ENCODE measurements at places on chromosomes 5 and 9.

DNA sequence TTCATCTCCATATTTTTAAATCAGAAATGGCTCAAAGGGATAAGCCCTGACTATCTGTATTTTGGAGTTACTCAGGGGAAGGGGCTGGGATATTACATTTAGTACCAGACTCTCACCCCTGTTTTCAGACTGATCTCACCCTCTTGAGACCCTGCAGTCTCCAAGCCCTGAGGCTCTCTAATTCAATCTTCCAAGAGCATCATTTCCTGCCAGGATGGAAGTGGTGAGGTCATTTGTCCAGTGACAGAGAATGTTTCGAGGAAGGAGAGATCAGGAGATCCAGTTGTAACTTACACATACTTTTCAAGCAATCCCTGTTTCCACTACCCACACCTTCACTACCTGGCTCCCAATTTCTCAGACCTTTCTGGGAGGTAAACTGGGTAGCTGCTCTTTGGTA, 295.5 kb upstream of the EFNA5 start:
- no peak for DNase-seq

DNA sequence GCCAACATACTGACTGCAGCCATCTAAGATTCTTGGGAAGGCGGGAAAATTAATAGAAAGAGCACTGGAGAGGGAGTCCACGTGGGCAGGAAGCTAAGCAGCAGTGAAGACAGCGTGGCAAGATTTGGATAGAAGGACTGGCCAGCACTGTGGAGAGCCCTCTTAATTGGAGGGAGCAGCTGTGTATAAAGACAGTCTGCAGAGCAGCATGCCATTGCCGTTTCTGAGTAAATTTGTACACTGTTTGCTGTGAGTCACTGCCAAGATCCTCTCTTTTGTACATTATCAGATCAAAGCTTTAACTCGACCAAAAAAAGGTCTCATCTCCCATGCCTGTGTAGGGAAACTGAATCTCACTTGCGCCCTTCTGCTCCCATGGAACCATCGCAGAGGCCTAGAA, 45.3 kb downstream of the INSYN2B start:
- no peak for DNase-seq

- DNase-seq: no peak
Measured at GRCh38 chr5:137415231-137415681, 83.9 kb downstream of the SPOCK1 start.

- no peak for DNase-seq
Measured at GRCh38 chr5:150517272-150518152, 9.6 kb downstream of the NDST1 start.

All from NCI-H526 treated with DMSO at 0.1 percent for 48 hours (cell line).